ENCODE measurements at places on chromosomes 5 and 9.

- DNase-seq = no peak
Observed at GRCh38 chr5:135428586-135428985, 18.6 kb downstream of the DCANP1 start.

DNA sequence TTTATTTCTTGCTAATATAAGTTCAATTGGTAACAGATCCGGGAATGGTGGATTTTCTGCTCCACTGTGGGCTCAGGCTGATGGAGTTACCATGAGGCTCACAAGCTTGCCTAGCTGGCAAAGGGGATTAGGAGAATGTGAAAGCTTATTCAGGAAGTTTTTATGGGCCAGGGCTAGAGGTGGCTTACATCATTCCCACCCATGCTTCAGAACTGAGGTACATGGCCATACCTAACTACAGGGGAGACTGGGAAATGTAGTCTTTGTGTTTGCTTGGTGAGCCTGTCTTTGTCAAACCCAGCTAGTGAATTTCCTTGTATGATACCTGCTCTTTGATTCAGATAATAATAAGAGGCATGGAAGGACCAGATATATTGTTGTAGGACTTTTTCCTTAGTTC lies 105.9 kb upstream of the DHFR start:
- DNase-seq = no peak

DNA sequence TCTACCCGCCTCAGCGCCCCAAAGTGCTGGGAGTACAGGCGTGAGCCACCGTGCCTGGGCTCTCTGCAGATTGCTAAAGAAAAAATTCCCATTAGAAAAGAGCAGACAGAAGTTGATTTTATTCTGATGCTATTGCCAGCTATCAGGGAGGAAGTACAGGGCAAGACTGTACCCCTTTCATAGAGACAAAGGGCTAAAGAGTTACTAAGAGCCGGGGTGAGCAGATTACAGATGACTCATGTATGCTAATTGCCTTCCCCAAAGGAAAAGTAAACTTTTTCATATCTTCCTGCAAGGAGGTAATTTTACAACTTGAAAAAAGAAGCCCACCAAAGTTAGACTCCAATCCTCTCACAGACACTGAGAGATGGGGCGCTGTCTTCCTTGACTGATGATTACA lies 42.3 kb upstream of the MCTP1 start:
- DNase-seq = no peak

GRCh38 chr5:167812871-167813270 lies 478.6 kb upstream of the WWC1 start:
- DNase-seq = no peak

- DNase-seq = no peak
Observed at GRCh38 chr5:157342822-157343402, 77.0 kb downstream of the CYFIP2 start.

GRCh38 chr5:34857161-34857560 lies 18.2 kb downstream of the TTC23L start:
- no peak for DNase-seq

DNA sequence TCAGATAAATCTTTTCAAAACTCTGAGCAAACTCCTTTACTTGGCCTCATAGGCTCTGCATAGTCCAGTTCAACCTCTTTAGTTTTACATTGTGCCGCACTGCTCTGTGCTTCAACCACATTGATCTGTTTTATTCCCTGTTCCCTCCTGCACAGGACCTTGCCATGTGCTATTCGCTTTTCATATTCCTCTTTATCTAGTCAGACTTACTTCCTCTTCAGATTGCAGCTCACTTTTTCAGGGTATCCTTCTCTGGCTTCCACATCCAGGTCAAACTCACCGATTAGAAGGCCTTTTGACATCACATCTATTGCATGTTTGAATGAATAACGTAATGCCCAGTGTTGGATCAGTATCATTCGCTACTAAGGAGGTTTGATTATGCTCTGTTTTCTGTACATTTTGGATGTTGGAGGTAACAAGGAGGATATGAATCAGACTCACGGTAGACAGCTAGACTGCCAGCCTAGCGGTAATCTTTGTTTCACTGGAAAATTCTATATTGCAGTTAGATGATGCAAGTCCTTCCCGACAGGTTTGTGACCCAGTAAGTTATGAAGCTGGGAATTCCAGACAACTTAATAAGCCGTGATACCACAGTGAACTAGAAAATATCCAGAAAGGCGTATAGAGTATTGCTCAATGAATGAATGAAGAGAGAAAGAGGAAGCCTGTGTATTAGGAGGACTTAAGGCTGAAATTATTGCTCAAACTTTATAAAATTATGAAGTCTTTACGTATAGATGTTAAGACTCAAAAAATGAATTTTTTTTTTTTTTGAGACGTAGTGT lies 65.7 kb downstream of the IQGAP2 start:
- no peak for DNase-seq

GRCh38 chr9:128337936-128338335 lies 2.4 kb upstream of the SLC27A4 start:
- DNase-seq = no peak

GRCh38 chr5:66717455-66718373 lies 121.5 kb downstream of the MAST4 start:
- DNase-seq = no peak

- no peak for DNase-seq
Observed at GRCh38 chr5:150434464-150434863, 15.1 kb downstream of the RPS14 start.

DNA sequence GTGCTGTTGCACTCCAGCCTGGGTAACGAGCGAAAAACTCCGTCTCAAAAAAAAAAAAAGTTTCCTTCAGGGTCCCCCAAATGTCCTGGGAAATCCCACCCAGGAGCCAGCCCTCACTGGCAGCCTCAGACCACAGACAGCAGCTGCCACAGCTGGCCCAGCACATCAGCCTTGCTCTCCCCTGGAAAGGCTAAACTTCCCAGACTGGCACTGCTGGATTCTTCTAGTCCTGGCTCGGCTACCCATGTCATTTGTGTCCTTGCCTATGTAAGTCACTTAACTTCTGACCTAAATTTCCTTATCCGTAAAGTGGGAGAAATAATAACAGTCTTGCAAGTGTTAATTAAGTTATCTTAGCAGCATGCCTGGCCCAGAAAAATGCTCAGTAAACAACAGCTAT lies 8.6 kb upstream of the PRRC2B start:
- no peak for DNase-seq

- no peak for DNase-seq
Observed at GRCh38 chr5:157657516-157657915, 5.3 kb upstream of the SOX30 start.

DNA sequence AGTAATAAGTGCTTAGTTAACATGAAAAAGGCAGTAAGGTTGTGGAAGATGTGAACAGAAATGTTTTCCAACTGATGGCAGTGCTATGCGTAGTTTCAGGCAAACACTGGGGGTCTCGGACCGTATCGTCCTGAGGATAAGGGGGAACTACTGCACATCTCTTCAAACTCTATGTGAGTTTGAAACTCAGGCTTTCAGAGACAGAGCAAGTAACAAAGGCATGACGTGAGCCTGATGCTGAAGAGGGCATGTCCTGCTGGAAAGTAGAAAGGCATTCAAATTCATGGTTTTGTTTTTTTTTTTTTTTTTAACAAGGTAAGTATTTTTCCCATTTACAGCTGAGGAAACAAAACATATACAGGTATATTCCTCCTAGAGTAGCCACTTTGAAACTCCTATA lies 59.9 kb downstream of the TRIM36 start:
- DNase-seq = no peak

DNA sequence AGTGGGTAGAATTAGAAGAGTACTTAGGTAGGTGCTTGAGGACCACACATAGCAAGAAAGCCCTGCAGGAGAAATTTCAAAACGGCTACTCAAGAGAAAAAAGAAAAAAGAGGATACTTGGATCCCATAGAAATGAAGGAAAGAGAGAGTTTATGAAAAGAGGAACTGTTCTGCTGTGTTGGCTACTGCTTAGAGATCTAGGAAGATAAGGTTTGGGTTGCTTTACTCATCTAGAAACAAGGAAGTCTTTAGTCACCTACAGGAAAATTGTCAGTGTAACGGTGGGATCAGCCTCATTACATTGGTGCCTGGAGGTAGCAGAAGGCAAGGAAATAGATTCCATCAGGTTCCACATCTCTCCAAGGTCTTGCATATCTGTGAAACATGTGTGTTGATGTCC lies 14.8 kb upstream of the C5orf46 start:
- no peak for DNase-seq

DNA sequence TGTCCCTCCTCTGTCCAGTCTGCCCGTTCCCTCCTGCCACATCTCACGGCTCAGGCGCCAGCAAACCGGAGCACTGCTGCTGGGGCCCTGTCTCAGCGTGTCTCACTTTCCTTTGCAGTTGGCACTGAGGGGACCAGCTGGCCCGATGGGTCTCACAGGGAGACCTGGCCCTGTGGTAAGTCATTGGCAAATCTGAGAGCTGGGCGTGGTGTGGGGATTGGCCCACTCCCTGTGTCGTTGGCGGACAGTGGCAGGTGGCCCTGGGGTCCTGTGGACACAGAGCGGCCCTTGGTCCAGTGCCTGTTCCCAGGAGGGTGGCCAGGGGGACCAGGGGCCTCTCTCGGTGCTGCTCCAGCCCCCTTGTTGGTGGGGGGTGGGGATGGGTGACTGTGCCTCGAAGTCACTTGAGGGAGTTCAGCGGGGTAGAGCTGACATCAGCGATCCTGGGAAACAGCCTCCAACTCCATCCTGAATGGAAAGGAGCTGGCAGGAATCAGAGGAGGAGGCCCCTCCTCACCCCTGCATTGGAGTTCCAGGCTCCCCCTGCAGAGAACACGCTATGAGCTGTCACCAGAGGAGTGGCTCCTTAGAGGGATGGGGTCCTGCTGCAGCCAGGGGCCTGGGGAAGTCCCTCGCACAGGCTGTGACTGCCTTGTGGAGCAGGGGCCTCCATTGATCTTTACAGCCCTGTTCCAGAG lies 111.0 kb downstream of the COL5A1 start:
- no peak for DNase-seq

DNA sequence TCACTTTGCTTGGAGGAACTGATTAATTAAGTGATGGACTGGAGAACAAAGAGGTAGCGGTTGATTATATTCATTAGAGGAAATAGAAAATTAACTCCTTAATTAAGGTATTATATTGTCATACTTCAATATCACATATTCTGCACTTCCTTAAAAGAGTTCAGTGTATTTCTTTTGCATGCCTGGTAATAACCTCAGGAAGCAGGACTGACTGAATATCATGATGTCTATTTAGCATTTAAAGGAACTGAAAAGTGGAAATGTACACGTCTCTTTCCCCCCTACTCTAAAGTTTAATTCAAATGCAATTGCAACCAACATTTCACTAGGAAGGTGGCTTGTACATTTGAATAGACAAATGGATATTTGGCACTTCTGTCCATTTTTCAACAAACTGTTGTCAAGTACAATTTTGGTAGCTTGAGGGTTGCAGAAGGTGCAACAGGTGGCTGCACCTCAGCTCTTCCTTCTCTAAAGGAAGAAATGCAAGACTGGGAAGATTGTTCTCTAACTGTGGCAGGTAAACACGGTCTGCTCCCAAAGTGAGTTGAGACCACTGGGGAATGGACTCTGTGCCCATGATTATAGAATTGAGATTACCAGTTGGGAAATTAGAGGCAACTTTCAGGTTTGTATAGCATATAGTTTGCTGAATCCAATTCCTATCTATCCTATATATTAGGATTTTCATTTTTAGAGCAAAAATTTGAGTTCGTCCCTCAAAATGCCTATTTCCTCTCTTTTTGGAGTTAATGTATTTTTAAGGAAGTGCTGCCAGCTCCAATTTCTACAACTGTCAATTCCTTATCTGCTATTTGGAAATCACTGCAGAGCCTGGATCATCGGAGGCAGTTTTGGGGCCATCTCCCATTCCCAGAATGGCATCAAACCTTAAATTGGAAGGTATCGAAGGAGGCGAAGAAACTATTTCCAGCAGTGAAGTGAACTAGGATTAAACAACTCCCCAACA lies 98.9 kb upstream of the TAF11L2 start:
- DNase-seq = no peak

- no peak for DNase-seq
Observed at GRCh38 chr5:124001036-124001615, 489.1 kb downstream of the CSNK1G3 start.

- no peak for DNase-seq
Observed at GRCh38 chr9:36164989-36165388, 4.2 kb upstream of the CCIN start.

DNA sequence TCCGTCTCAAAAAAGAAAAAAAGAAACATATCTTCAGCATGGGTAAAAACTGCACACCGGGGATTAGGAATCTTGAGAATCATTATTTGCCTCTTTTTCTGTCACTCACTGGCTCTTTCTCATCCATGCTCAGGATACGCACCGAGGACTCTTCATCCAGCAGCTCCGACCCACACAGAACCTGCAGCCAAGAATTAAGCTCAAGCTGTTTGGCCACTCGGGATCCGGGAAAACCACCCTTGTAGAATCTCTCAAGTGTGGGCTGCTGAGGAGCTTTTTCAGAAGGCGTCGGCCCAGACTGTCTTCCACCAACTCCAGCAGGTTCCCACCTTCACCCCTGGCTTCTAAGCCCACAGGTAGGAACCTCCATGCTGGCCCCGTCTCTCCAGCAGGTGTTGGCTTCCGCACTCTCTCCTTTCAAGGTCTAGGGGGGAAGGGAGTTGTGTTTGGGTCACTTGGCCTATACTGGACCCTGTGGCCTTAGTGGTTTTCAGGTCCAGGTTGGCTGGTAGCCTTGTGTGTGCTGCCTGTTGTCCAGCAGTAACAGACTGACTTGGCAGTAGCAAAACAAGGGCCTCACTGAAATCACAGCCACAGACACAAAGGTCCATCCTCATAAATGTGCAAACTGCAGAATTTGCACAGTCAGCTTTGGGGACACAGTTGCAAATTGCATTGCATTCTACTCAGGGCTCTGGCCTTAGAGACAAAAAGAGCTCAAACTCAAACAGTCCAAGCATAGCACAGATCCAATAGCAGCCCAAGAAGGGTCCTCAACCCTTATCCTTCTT lies 44.5 kb upstream of the CTSL start:
- DNase-seq = no peak

DNA sequence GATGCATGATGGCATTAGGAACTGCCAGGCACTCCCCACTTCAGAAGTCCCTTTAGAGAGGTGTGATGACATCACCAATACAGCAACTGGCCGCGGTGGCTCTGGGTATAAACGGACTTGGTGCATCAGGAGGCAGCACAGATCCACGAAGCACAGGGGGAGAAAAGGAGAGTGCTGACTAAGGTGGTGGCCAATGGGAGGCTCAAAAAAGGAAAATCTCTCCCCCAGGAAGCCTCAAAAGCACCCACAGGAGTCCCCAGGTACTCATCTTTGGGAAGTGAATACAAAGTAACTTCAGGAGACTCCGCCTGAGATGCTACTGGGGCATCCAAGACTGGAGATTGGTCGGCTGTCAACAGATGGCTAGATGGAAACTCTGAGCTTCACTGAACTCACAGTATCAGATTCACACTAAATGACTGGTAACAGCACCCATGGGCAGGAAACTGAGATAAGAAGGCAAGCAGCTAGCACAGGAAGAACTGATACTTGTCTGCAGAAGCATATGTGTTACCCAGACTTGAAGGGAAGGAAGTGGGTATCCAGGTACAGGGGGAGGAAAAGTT lies 7.6 kb downstream of the TTC39B start:
- no peak for DNase-seq
